ENCODE measurements at places on chromosomes 13 and 19. TPM values are rescaled to one million over a fixed set of nuclear protein-coding genes. Genes with fewer than 3 reads are reported as not detected.

The SPPL2B gene
- 9.9 TPM for polyA plus RNA-seq

The CYP4F3 gene
- polyA plus RNA-seq = not detected

The NLRP11 gene
- not detected for polyA plus RNA-seq

The DLL3 gene
- 0.58 TPM for polyA plus RNA-seq

The MEX3D gene
- polyA plus RNA-seq = 6.2 TPM

The CD37 gene
- polyA plus RNA-seq = not detected

The EDDM13 gene
- not detected for polyA plus RNA-seq

The SIGLEC14 gene
- not detected for polyA plus RNA-seq

The PARP4 gene
- 57.5 TPM for polyA plus RNA-seq

DNA sequence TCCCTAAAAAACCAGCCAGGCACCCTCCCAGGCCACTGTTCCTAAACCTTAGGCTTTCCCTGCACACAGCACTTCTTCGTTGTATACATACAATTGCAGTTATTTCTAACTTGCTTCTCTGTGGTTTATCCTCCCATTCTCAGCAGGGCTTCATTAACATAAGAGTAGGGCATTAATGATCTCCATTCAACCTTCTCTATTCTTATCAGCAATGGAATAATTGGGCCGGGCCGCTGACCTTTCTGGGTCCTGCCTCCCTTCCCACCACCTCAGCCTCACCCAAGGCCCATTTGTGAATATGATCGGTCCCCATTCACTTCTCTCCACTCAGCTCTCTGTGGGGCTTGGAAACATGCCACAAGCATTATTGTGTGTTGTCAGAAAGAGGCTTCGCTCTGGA lies 184.2 kb downstream of the SUCLA2 start:
- no peak for DNase-seq

DNA sequence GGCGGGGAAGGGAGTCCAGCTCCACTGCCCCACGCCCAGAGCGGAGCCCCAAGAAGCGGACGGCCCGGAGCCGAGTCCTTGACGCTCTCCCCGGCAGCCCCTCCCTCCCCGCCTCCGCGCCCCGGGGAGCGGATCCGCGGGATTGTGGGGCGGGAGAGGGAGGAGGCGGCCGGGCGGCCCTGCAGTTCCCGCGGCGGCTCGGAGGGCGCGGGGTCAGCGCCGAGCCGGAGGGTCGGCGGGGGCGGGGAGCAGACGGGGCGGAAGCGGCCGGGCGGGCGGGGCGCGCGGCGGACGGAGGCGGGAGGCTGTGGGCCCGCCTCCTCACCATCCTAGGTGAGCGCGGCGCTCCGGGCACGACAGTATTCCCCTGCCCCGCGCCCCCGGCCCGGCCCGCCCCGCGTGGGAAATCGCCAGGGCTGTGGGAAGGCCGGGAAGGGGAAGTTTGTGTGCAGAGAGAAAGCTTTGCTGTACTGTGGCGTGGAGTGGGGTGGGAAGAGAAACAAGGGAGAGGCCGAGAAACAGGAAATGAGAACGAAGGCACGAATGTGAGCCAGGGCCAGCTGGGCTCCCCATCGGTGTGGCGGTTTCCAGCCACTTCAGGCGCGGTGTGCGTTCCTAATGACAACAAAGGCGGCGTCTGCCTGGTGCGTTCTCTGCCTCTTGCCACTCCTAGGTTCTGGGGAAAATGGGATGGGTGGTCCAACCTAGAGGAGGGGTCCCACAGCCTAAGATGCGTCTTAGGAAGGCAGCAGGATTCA lies 1.3 kb upstream of the KLF12 start:
- DNase-seq = no peak

DNA sequence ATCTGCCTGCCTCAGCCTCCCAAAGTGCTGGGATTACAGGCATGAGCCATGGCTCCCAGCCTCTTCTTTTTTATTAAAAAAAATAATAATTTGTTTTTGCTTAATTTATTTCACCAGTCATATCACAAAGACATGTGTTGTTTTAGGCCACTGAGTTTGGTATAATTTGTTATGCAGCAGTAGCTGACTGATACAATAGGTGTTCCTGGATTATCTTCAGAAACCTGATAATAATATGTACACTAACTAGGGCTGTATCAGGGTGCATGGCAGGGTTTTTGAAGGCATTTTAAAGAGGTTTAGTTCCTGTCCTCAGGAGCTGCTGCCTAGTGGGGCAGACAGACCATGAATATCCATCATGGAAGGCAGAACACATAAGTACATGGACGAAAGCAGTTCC lies 9.5 kb upstream of the CSNK1G2 start:
- no peak for DNase-seq

- DNase-seq = no peak
These were observed 290.1 kb downstream of the FOXO1 start for GRCh38 chr13:40376296-40376849.

GRCh38 chr13:30915691-30916541 lies 9.8 kb downstream of the MEDAG start:
- no peak for DNase-seq

DNA sequence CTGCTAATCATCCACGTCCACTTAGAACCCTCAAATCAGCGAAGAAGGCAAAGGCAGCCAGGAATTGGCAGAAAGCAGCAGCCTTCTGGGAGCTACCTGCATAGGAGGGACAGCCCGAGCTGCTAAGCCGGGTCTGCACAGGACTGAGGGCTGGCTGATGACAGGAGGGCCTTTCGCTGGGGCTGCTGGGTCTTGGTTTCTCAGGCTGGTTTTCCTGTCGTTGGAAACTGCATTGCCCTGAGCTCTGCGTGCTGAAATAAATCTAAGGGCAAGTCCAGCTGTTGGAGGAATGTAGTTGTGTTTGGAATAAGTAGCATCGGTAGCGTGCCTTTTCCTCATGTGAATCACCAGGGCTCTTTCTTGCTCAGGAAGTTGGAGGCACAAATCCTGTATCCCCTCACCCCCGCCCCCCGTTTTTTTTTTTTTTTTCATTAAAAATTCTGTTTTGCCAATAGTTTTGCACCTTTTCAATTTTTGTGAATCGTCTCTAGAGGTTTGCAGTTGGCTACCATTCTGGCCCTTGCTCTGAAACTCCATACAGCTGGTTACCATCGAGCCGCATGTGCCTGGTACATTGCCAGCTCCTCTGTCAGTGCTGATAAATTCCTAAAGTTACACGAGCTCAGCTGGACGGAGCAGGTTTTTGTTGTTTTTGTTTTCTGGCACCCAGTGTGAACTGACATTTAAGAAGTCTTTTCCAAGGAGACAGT lies 193.9 kb upstream of the RNF113B start:
- DNase-seq = peak; percentile 92

DNA sequence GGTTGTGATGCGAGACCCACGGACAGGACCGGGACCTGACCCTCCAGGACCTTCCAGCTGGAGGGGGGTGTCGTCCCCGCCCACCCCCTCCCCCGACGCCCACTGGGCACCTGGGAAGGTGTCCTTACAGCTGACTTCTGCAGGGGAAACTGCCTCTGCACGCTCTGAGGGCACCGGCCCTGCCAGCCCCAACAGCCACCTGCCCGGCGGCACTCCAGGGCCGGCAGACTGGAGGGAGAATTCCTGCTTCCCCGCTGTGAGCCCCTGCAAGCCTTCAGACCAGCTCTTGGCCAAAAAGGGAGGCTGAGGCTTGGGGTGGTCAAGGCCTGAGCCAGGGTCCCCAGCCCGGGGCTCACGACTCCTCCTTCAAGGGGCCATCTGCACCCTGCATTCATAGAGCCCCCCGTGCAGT lies 1.2 kb downstream of the CNN2 start:
- DNase-seq = no peak

DNA sequence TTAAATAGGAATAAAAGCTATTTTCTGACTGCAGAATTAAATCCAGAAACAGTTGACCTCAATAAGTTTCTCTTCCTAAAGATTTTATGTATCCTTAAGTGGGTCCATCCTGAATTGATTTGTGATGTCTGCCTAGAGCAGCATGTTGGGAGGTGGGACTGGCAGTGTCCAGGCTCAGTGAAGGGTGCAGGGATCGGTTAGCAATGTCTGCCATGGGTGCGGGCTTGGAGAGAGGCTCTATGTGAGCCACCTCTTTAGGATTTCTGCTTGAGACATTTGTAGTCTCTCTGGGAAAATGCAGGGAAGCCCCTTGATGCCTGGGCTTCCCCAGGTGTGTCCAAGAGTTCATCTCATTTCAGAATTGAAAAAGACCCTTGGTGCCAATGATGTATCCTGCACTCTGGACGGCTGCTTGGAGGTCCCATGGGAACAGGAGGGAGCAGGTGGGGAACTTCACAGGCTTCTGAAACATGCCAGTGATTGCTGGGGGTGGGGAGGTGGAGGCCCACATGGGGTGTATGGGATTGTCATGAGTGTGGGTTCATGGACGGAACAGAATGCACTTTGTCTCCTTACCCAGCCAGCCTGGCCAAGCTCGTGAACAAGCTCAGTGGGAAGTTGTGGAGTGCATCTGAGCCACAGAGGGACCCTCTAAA lies 6.2 kb upstream of the COLGALT1 start:
- no peak for DNase-seq

GRCh38 chr13:87754097-87754496 lies 82.9 kb downstream of the SLITRK5 start:
- no peak for DNase-seq

DNA sequence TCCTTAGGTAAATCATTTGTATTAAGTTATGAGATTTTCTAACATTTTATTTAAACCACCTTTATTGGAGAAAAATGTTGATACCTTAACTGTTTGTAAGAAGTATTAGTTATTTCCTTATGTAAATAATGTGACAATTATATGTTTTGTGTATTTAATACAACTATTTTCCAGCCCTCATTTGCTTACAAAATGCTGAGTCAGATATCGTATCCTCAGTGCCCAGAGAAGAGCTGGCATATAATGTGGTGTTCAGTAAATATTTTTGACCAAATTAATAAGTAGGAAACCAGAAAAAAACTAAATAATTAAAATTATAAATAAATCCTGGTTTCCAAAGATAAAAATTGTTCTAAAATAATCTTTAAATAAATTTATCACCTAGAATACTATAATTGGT lies 140.2 kb upstream of the PCDH17 start:
- no peak for DNase-seq

GRCh38 chr19:21484631-21485030 lies 20.8 kb upstream of the ZNF429 start:
- no peak for DNase-seq

DNA sequence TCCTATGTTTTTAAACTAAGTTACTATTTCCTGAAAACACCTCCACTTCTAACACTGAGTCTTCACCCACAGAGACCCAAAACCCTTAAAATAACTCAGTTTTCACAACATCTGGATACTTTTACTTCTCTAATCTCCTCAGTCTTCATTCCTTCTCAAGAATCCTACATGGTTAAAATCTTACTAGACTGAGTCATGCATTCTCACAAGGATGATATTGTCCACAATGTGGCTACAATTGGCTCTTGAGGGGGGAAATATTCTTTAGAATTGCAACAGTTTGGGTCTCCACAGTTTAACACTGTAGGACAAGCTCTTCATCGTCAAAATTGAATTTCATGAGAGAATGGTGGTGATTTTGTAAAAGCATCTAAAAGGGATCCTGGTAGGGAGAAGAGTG lies 397.1 kb downstream of the SLITRK5 start:
- DNase-seq = peak; percentile 3

DNA sequence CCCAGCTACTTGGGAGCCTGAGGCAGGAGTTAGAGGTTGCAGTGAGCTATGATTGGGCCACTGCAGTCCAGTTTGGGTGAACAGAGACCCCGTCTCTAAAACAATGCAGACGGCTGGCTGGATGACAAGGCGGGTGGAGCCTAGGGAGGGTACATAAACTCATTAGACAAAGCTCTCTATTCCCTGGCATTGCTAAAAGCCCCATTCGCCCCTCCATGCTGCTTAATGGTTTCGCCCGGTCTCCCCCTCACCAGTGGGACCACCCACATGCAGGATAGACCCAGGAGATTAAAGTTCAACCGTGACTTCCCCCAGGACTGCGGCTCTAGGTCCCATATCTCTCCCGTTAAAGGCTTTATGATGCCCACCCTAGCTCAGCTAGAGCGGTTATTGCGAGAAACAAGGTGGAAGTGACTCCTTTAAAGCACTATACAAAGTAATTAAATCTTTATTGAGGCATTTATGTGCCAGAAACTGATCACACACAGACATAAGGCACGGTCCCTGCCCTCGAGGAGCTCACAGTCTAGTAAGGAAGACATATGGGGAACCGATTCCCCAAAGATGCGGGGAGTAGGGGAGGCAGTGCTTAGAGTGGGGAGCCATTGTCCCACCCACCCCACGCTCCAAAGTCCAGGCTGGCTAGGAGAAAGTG lies 4.9 kb downstream of the LYPD3 start:
- no peak for DNase-seq

DNA sequence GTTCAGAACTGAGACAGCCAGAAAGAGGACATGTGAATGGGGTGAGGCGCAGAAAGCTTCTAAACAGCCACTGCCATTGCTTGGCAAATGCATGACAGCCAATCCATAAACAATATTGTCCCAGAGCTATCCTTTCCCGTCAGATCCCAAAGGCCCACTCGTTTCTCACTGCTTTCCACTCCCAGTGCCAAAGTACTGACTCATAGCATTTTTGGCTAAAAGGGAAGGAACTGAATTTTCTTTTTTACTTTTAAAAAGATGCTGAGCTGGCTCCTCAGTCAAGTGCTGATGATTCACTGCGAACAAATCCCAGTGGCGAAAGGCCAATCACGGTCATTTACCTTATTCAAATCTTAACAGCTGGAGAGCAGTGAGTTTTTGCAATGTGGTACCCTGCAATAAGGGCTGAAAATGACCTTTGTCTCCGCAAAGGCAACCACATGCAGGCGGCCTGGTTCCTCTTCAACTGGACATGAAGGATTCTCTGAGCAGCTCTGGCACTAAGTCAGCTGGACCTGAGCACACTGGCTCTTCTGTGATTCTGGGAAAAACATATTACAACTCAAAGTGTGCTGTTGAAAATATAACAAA lies 151.7 kb downstream of the DCLK1 start:
- DNase-seq = peak; percentile 60

DNA sequence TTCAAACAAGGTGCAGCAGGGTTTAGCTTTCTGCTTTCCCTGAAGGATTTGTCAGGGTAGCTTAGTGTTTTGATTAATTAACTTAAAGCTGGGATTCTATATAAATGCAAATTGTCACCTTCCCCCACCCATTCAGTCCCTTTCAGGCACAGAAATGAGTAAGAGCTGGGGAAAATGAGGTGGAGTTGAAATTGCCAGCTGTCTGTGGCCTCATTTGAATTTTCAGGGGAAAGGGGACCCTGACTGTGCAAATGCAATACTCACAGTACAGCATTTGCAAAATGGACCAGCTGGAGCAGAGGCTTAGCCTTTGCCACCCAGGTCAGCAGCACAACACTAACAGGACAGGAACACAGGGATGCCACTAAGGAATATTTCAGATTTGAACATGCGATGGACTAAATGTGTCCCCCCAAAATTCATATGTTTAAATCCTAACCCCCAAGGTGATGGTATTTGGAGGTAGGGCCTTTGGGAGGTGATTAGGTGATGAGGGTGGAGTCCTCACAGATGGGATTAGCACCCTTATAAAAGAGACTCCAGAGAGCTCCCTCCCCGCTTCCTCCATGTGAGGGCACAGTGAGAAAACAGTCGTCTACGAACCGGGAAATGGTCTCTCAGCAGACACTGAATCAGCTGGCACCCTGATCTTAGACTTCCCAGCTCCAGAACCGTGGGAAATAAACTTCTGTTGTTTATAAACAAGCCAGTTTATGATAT lies 59.5 kb upstream of the CYSLTR2 start:
- DNase-seq = no peak

GRCh38 chr19:16041299-16041990 lies 34.9 kb upstream of the TPM4 start:
- peak; percentile 23 for DNase-seq
